ENCODE measurements at places on chromosomes 13 and 19.

DNA sequence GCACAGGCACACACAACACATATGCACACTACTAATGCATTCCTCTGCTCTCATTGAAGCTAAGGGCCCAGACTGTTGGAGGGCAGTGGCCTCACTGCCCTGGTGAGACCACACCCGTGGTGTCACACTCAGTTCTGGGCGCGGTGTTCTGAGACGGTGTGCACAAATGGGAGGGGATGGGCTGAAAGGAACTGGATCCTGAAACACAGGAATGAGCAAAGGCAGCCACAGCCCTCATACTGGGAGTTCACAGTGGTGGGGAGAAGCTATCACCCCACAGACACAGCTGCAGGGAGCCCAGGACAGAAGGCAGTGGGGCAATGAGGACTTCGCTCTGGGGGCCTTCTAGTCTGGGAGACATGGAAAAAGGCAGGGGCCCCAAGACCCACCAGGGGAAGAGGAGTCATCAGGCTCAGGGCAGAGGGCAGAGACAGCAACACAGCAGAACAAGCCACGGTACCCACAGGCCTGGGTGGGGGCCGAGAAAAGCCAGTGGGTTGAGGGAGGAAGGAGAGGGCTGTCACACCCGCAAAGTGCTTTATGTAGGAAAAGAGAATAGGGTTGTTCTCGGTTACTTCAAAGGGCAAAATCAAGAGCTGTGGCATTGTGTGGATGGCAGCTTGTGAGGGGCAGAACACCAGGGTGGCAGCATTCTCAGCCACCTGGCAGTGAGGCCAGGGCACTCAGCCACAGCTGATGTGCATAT, 75.4 kb upstream of the GPR183 start:
- DNase-seq: no peak

GRCh38 chr19:9058905-9059667, 27.8 kb upstream of the OR1M1 start:
- DNase-seq: no peak

DNA sequence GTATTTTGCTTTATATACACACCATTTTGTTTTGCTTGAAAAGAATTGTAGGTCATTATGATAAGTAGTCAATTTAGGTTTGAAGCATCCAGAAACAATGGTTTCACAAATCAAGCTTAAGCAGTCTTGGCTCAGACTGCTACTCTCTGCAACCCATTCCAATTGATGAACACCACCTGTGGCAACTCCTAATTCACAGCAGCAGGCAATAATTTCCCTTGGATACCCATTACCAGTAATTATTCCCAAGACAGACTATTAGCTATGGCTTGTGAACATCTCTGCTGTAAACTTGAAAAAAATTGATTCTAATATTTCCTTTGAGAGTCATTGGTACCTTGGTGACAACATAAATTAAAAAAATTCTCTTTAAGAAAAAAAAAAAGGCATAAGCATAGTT, 299.3 kb upstream of the SLITRK6 start:
- no peak for DNase-seq

GRCh38 chr19:51921949-51922348, 5.3 kb upstream of the ZNF613 start:
- no peak for DNase-seq

GRCh38 chr13:113183450-113184129, 24.9 kb downstream of the PCID2 start:
- no peak for DNase-seq

DNA sequence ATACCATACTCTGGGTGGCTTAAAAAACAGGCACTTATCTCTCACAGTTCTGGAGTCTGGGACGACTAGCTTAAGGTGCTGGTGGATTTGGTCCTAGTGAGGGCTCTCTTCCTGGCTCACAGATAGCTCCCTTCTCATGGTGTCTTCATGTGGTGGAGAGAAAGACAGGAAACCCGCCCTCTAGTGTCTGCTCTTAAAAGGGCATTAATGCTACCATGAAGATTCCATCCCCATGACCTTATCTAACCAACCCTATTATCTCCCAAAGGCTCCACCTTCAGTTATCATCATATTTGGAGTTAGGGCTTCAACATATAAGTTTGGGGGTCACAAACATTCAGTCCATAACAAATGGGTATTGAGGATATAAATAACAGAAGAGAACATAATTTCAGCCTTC, 139.4 kb downstream of the HS6ST3 start:
- DNase-seq: no peak

DNA sequence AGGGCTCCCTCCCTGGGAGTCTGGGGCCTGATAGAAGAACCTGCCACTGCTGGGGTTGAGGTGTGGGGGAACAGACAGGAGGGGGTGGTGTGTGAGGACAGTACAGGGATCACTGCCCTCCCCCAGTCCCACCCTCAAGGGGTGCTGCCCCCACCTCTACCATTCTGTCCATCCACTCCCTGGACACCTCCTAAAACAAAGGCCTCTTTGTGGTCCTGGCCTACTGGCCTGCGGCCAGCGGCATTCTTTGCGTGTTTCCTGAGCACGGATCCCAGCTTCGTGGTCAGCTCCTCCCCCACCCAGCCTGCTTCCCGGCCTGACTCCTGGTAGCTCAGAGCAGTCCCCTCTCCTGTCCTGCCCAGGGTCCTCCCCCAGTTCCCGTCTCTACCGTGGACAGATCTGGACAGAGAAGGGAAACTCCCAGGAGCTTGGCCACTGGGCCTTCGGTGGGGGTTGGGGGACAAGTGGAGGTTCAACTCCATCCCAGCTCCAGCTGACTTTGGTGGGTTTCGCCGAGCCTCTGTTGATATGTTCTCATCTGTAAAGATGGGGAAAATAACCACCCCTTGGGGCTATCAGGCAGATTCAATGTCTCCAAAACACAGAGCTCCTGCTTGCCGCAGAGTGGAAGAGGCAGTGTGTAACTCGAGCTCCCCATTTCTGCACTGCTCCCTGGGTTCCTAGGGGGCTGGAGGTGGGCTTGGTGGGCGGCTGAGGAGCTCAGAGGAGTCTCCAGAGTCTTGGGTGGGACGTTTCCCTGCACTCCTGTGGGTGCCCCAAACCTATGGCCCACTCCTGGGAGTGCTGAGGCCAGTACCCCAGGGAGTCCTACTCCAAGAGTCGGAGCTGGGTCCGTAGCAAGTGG, 48.7 kb downstream of the LYL1 start:
- no peak for DNase-seq

DNA sequence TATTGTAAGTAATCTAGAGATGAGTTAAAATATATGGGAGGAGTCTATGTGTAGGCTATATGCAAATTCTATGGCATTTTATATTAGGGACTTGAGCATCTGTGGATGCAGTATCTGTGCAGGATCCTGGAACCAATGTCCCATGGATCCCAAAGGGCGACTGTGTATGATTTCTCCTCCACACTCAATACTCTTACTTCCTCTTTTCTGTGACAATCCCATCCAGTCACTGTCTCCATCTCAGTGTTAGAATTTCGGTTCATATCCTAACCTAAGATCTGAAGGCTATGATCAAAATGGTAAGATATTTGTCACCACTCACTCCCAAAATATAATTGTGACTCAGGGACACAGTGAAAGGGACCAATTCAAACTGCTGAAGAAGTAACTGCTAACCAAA, 15.1 kb upstream of the ZNF599 start:
- DNase-seq: no peak

DNA sequence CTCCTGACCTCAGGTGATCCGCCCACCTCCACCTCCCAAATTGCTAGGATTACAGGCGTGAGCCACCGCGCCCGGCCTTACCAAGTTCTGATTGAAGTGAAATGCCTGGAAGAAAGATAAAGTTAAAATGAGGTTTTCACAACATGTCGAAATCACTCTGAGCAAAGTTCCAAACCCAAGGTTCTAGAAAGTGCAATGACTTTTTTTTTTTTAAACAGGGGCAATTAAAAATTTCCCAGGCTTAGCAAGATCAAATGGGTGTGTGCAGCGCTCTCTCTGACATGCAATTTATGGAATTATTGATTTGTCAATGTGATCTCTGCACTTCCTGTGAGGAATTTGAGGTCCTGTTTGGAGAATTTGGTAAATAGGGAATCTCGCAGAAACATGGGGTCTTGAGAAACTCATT, 12.8 kb upstream of the MAP2K2 start:
- no peak for DNase-seq

GRCh38 chr19:11963566-11964355, 1.1 kb upstream of the ZNF763 start:
- peak; percentile 29 for DNase-seq

GRCh38 chr19:46834984-46835383, 15.7 kb downstream of the AP2S1 start:
- no peak for DNase-seq

GRCh38 chr13:22031702-22032286, 360.9 kb downstream of the FGF9 start:
- DNase-seq: no peak

GRCh38 chr13:53821632-53822031, 793.0 kb downstream of the OLFM4 start:
- DNase-seq: peak; percentile 55

DNA sequence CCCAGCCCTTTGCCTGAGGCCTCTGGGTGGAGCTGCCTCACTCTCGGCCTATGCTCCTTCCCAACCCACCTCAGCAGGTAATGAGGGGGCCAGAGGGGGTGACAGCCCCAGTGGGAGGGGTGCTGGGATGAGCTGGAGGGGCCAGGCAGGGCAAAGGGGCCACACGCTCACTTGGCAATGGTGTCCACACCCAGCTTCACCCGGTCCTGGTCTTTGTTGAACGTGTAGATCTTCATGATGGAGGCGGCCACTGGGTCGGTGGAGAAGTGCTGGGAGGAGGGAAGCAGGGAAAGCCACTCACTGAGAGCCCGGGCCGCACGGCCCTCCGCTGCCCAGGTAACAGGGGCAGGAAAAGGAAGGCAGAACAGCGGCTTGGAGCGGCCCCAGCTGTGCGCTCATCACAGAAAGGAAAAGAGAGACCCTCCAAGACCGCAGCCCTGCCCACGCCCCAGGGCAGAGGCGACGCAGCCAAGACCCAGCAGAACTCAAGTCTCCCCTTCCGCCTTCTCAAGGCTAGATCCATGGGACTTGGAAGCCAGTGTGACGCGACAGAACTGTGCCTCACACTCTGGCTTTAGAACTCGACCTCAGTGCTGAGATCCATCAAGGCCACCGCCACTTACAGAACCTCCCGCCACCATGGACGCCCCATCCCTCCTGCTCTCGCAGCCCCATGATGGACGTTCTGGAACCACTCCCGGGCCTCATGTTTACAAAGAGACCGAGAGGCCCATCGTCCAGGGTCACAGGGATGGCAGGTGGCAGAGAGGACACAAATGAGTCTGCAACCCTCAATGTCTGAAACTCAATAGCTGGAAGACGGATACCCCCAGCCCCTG, 9.2 kb downstream of the UBXN6 start:
- DNase-seq: no peak
